ENCODE measurements at places on chromosomes 2 and 18.

DNA sequence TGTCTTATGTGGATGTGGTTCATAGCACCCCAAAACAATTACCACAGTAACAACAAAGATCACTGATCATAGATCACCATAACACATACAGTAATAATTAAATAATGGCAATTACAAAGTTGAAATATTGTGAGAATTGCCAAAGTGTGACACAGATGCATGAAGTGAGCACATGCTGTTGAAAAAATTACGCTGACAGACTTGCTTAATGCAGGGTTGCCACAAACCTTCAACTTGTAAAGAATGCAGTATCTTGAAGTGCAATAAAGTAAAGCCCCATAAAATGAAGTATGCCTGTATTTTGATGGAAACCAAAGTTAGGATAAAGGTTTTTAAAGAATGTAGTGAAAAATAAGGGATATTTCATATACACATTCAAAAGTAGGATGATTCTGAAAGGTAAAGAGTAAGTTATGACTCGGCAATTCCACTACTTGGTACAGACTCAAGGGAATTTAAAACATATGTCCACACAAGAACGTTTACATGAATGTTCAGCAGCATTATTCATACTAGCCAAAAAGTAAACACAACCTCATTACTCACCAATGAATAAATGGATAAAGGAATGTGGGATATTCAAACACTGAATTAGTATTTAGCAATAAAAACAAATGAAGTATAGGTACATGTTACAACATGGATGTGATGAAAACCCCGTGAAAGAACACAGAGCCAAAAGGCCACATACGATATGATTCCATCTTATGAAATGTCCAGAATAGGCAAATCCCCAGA is 61.6 kb downstream of the SCN9A start:
- DNase-seq, result no peak

GRCh38 chr2:84375020-84375419 is 84.1 kb downstream of the SUCLG1 start:
- DNase-seq, result no peak

DNA sequence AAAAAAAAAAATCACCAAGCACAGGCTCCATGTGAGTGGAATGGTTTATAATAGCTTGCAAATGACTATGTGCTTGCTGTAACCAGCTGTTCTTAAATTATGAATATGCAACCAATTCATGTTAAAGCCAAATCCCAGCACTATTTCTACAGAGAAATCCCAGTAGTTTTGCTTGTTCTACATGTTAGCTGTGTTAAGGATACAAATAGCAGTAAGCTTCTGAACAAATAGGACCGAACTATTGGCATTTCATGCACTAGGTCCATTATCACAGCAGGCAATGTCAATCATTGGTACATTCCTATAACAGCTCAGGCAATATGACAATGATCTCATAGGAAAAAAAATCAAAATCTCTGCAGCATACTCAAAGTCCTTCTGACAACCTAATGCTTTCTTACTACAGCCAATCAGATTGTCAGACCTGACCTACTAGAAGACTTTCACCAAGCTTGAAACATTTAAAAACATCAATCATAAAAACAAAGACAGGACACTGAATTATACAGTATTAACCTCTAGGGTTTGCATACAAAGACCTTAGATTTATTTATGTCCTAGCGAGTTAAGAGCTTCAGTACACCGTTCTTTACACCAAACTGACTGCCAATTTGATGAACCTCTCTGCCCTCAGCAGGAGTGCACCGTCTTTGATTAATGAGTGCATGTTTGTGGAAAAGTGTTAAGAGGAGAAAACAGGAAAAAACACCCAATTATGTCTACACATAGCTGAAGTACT is 6.4 kb downstream of the BAZ2B start:
- no peak for DNase-seq

DNA sequence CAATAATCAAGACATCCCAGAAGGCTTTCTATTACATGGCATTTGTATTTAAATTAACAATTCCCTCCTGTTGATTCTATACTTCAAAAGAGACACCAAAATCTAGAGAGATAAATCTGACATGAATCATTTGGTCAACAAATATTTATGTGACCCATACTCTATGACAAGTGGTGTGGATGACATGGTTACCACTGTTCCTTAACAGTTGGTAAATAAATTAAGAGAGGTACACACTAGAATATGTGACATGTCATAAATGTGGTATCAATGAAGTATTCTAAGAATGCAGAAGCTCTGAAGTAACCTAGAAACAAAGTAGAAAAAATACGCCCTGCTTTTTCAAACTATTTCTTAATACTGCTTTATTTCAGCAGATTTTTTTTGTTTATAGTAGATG is 255.4 kb downstream of the EXOC6B start:
- DNase-seq, result no peak

DNA sequence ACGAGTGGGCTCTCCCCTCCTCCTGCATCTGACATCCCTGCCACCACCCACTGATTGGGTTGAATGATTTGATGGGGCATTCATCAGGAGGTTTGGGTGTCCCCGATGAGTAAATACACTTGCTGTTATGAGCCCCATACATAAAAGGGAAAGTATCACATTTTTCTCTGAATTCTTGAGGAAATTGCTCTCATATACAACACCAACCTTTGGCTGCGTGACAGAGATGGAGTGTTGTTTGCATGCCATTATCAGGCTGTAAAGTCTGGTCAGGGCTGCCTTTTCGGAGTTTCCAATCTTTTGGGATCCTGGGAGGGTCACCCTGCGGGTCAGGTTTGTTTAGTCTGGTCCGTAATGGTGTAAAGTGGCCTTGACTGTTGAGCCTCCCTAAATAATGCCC is 227.9 kb upstream of the SPRED2 start:
- no peak for DNase-seq

- DNase-seq, result no peak
Observed at GRCh38 chr2:170813611-170814532, 2.8 kb upstream of the GAD1 start.

DNA sequence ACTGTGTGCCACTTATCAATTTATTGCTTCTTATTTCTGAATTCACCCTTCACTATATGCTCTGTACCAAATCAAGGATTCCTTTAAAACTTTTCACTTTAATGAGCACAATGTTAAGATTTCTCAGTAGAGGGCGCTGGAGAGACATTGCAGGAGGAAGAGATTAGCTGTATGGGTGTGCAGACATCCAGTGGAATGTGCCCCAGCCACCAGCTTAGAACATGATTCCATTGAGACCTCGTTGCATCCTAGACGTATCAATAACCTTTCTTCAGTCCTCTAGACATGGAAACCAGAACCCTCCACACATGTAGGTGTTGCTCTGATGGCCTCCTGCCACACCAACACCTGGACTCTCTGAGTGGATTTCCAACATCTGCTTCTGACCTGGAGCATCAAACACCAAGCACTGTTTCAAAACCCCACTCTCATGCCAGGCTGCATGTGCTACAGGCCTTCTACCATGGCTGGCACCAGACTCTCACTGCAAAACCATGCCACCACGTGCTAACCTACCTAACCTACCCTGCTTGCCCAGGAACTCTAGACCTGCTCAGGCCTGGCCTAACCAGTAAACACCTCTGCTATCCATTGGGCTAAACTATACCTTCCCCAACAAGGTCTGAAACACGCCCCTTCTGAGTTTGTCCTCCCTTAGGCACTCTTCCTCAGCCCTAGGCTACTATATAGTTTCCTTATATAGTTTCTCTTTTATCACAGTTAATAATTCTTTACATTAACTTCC is 633.2 kb upstream of the PKDCC start:
- no peak for DNase-seq

GRCh38 chr2:132720393-132720792 is 50.4 kb upstream of the LYPD1 start:
- DNase-seq, result no peak

DNA sequence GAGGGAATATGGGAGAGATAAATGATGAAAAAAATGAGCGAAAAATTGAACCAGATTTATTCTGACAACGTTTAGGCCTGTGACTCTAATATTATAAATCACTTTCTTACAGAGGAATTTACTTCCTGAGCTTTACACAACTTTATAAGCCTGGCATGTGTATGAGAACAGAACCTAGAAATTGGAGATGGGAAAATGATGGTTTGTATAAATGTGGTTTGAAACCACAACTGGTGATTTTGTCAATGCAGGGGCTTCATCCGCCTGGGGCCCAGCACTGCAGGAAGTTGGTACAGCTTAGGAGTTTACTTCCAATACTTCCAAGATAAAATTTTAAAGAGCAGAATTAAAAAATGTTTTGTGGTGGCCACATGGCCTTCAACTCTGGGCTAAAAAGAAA is 82.3 kb downstream of the VAPA start:
- no peak for DNase-seq

GRCh38 chr2:8510519-8510918 is 171.3 kb upstream of the ID2 start:
- no peak for DNase-seq

GRCh38 chr2:75337016-75337415 is 137.7 kb upstream of the TACR1 start:
- no peak for DNase-seq

DNA sequence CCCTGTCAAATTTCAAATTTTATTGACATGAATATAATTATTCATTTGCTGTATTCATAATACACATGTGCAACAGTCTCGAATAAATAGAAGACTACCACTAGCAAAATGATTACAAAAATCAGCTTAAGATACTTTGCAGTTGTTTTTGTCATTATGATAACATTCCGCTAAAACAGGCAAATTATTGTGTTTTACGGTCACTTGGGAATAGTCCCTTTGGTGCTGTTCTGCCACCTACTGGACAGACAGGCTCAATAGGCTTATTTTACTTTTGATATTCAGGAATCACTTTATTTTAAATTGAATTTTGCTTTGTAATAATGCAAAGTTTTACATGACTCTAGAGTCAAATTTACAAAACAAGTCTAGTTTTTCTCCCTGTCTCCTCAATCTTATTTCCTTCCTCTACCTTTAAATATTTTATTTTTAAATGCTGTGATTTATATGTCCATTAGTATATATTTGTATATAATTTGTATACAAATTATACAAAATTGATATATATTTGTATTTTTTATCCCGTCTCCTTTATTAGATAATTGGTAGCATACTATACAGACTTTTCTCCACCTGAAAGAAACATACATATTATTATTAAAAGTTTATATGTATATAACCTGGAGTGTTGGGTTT is 456.3 kb downstream of the DLGAP1 start:
- DNase-seq, result no peak

DNA sequence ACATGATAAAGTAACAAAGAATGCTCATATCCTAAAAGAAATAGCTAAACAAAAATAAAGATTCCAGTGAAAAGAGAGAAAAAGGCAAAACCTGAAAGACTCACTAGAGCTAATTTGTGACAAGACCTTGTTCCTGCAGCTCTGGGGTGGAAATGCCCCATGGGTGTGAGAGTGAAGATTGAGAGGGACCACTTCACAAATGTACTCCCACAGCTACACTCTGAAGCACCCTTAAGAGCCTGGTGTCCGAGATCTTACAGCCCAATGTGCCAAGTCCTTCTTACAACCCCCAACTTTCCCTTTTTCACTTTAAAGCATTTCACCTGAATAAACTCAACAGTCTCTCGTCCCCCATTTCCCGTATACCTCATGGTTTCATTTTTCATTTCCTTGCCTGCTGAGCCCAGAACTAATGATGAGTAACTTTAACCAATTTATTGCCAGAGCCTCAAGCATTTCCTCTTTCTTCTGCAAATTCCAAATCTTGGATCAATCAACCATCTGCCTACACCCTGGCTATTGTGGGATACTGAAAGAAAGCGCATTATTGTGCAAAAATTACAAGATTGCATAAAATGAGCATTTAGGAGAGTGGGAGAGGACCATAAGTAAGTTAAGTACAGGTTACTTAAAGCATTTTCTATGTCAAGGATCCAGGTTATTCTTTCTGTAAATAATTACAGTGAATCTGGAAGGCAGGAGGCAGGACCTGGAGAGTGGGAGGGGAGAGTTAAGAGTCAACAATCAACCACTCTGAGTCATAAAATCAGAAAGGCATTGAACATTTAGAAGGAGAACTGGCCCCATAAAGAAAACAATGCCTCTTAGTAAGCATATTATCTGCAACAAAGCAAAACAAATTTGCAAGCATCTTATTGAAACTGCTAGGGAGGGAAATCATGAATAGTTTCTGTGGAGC is 804.4 kb upstream of the CELF4 start:
- no peak for DNase-seq

DNA sequence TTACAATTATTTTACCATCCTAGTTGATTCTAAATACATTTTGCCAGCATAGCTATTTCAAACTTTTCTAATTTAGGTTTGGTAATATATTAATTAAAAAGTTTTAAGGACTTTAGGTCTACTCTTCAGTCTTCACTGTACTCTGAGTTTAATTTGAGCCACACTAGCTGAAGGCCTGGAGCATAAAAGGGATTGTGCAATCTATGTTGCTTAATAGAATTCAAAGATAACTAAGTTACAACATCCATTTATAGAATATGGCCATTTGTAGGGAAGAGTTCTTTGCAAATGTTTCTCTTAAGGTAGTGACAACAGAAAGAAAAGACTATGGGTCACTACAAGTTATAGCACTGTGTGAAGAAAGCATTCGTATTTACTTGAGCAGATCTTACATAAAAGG is 702.2 kb upstream of the NRXN1 start:
- DNase-seq, result no peak

- DNase-seq, result no peak
Observed at GRCh38 chr2:54550547-54550946, 94.4 kb downstream of the SPTBN1 start.

- DNase-seq, result no peak
Observed at GRCh38 chr2:179311101-179311500, 46.5 kb upstream of the SESTD1 start.

GRCh38 chr2:51559026-51559425 is 527.1 kb upstream of the NRXN1 start:
- DNase-seq, result no peak
